Activated CD4-positive, alpha-beta T cell treated with anti-CD3 and anti-CD28 coated beads, Interleukin-2, amount 10 ng/mL, durations not matched to agents 24 days and 14 days (primary cell): ENCODE measurements at places on chromosomes 4 and X. TPM values are rescaled to one million over a fixed set of nuclear protein-coding genes. Genes with fewer than 3 reads are reported as not detected.

Gene SMIM43
- not detected in 2 replicates for total RNA-seq

Gene DGAT2L6
- total RNA-seq: not detected in 2 replicates

Gene MGST2
- 26.5 and 35.1 TPM in 2 replicates for total RNA-seq

Gene HTN3
- total RNA-seq: not detected in 2 replicates

Gene TREX2
- 1.1 and 1.9 TPM in 2 replicates for total RNA-seq

Gene CT45A10
- not detected in 2 replicates for total RNA-seq

Gene ENOPH1
- total RNA-seq: 68.0 and 73.0 TPM in 2 replicates

Gene SPANXB1
- not detected in 2 replicates for total RNA-seq

Gene TKTL1
- total RNA-seq: not detected in 2 replicates

Gene ART3
- total RNA-seq: not detected in 2 replicates

Gene SHOX
- not detected in 2 replicates for total RNA-seq

Gene TIGD4
- 0.28 and 0.31 TPM in 2 replicates for total RNA-seq

Gene SORCS2
- total RNA-seq: 0.05 TPM in 1 of 2 replicates, not detected in the other

Gene GSX2
- not detected in 2 replicates for total RNA-seq

Gene ARHGAP36
- total RNA-seq: not detected in 2 replicates

Gene SPACA5
- total RNA-seq: not detected in 2 replicates

Gene CXXC4
- not detected in 2 replicates for total RNA-seq

Gene NHSL2
- total RNA-seq: 0.07 and 0.19 TPM in 2 replicates

Gene TKTL2
- total RNA-seq: not detected in 2 replicates

Gene NAP1L5
- 4.9 TPM in 2 replicates for total RNA-seq

Gene FAM133A
- total RNA-seq: not detected in 2 replicates

Gene TCEAL7
- not detected in 2 replicates for total RNA-seq

Gene RASSF6
- total RNA-seq: not detected in 2 replicates

Gene CFAP99
- not detected in 2 replicates for total RNA-seq

Gene CPLX1
- total RNA-seq: 1.0 and 1.7 TPM in 2 replicates

Gene CFAP47
- not detected in 2 replicates for total RNA-seq

Gene GAGE12C
- total RNA-seq: not detected in 2 replicates

Gene SYP
- total RNA-seq: 4.9 and 5.3 TPM in 2 replicates

Gene DUSP9
- total RNA-seq: 0.19 and 0.24 TPM in 2 replicates

Gene PCDH10
- total RNA-seq: 0.07 TPM in 1 of 2 replicates, not detected in the other

Gene NWD2
- not detected in 2 replicates for total RNA-seq

Gene EVC2
- 0.31 and 0.40 TPM in 2 replicates for total RNA-seq

Gene NEUROG2
- total RNA-seq: 0.16 and 0.17 TPM in 2 replicates

Gene UGT2A1
- not detected in 2 replicates for total RNA-seq

Gene UGT2B10
- not detected in 2 replicates for total RNA-seq

Gene TMEM271
- not detected in 2 replicates for total RNA-seq

Gene SMIM10
- total RNA-seq: 0.65 and 0.88 TPM in 2 replicates
